ENCODE measurements at places on chromosomes 3 and 15.

DNA sequence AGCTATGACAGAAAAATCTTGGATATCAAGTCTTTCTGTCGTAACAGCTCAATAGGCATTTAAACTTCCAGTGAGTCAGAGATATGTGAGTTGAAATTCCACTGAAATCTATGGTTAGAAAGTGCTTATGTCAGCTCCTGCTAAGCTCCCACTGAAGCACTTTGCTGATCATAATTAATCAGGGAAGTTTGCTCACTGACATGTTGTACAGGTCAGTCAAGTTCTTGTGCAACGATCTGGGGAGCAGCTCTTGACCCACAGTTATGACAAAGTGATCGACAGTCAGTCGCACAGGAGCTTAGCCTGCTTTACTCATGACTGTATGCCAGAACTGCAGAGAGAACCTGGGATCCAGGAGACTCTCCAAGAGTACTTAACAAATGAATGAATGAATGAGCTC lies 453.5 kb downstream of the SOX2 start:
- DNase-seq = no peak

- DNase-seq = peak; percentile 25
Measured at GRCh38 chr15:55879181-55879580, 114.2 kb downstream of the NEDD4 start.

- DNase-seq = peak; percentile 39
Measured at GRCh38 chr15:38401106-38401505, 52.8 kb upstream of the FAM98B start.

GRCh38 chr3:94098452-94098851 lies 35.6 kb downstream of the NSUN3 start:
- DNase-seq = no peak

GRCh38 chr3:23761440-23761896 lies 44.3 kb upstream of the UBE2E1 start:
- DNase-seq = no peak

GRCh38 chr3:193800138-193801043 lies 207.4 kb downstream of the OPA1 start:
- DNase-seq = no peak

- DNase-seq = no peak
Measured at GRCh38 chr15:25245801-25246622, 192.8 kb downstream of the UBE3A start.

DNA sequence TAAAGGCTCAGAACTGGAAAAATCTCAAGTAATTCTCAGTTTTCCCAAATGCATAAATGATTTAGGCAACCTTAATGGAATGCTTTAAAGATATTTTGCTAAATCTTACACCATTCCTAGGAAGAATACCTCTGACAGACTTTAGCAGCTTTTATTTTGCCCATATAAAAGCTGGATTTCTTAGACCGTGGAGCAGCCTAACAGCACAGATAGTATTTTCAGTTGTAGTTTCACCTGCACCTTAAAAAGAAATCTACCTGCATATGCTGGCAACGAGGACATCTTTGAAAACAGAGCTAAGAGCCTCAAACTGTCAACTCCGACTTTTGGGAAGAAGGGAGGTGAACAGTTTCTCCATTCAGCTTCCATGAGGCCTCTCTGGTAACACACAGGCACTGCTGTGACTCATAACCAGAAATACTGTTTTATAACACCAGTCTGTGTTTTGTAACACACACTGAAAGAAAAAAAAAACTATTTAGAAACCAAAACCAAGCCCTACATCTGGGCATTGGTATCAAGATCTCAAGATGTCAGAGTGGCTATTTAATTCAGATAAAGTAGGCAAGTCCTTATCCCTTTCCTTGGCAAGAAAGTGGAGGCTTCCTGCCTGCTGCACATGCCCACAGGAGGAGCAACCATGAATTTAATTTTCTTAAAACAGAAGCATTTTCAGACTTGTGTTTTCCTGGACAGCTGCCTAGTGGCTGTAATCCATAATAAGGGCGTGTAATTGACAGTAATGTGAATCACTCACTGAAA lies 181.5 kb upstream of the ICE2 start:
- peak; percentile 80 for DNase-seq

GRCh38 chr3:95148107-95148506 lies 1085.2 kb downstream of the NSUN3 start:
- DNase-seq = no peak

GRCh38 chr3:40631341-40631995 lies 106.7 kb downstream of the ZNF621 start:
- DNase-seq = no peak

- DNase-seq = no peak
Measured at GRCh38 chr3:117168896-117169295, 459.3 kb downstream of the TUSC7 start.

DNA sequence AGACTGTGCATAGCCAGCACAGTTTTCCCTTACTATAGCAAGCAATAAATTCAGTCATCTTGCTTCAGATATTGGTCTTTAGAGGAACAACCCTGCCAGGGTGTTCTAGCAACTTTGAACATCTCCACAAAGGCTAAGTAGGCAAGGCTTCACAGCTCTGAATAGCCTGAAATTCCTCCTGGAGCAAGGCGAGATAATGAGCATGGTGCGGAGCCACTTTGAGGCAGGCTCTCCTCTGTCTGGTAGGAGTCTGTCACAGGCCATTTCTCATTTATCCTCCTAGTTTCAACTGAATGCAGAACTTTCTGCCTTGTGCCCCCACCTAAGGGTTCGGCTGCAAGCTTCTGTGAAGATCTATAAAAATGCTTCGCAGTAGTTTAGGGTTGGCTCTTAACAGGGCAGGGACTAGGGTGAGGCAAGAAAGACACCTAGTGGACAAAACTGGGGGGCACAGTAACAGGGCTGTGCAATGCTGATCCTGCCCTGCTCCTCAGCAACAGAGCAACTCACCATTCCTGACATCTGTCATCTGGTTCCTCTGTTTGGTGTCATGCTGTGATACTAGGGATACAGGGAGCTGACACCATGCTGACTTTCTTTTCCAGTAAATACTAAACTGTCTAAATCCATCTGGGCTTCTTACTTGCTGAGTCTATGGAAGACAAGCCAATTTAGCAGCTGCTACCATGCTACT lies 16.6 kb upstream of the EHHADH start:
- peak; percentile 61 for DNase-seq

GRCh38 chr3:47298439-47298838 lies 15.7 kb downstream of the KLHL18 start:
- DNase-seq = no peak

All from GM03348 (cell line).